ENCODE measurements at places on chromosomes 5 and 9. TPM values are rescaled to one million over a fixed set of nuclear protein-coding genes. Genes with fewer than 3 reads are reported as not detected.
A peak's percentile ranks its signal among the peaks of the same experiment; 100 is the strongest.

- DNase-seq = no peak
These were observed 58.3 kb downstream of the RANBP6 start for GRCh38 chr9:5957166-5957565.

DNA sequence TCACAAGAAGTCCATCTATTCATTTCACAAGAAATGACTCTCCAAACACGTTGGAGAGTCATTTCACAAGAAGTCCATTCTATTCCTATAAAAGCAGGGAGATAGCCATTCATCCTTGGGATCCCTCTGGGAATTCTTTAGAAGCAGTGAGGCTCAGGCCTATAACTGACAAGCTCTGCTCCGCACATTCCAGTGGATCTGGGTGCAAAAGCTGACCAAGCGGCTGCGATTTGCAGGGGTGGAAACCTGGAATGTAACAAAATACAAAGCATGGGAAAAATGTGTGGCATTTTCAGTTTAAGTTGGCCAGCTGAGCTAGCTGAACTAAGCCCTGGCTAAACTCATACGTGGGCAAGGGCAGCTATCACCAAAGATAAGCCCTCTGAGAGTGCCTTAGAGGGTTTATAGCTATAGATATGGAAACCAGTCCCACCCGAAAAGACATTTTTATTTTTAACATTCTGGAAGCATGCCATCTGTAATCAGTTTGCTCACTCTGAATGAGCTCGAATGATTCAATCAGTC, 8.7 kb downstream of the TAS2R1 start:
- no peak for DNase-seq

DNA sequence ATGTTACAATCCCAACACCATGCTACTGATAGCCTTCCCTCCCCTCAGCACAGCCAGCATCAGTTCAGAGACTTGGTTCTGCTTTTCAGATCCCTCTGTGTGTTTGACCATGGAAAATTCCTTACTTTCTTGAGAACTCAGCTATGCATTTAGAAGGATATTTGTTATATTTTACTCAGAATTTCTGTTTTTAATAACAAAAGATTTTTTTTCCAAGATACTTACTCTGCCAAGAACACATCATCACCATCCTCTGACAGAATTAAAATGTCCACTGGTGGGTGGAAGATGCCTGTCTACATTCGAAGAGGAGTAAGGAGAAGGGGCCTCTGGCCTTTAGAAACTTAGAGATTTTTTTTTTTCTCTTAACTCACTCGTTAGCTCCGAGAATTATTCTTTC, 56.1 kb upstream of the CKMT2 start:
- DNase-seq = no peak

GRCh38 chr5:172142709-172143215, 45.3 kb downstream of the STK10 start:
- no peak for DNase-seq

- no peak for DNase-seq
These were observed 243.8 kb upstream of the WWC1 start for GRCh38 chr5:168047669-168048111.

- DNase-seq = no peak
These were observed 36.7 kb downstream of the CNTLN start for GRCh38 chr9:17171309-17172094.

- no peak for DNase-seq
These were observed 50.1 kb upstream of the POU5F2 start for GRCh38 chr5:93791518-93791972.

DNA sequence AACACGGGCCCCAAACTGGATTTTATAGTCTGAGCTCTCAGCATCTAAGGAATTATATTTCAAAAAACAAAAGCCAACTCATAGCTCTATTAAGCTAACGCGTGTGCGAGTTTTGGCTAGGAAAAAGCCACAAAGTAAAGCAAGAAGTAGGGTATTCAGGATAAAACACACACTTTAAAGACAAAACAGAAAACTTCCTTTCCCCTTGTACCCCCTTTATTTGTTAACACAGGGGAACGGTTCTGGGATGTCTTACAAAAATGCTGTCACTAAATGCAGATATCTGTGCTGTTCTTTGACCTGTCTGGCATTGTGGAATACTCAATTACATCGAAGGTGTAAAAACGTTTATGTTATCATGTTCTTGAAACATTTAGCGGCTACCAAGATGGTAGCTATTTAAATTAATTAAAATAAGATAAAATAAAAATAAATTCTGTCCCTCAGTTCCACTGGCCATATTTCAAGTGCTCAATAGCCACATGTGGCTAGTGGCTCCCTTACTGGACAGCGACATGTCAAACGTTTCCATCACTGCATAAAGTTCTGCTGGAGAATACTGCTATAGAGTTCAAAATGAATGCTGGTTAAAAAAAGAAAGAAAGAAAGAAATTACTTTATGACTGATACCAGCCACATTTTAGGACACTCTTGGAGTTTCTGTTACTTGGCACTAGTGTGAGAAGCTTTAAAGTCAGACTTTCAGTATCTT, 7.2 kb upstream of the MEF2C start:
- no peak for DNase-seq

DNA sequence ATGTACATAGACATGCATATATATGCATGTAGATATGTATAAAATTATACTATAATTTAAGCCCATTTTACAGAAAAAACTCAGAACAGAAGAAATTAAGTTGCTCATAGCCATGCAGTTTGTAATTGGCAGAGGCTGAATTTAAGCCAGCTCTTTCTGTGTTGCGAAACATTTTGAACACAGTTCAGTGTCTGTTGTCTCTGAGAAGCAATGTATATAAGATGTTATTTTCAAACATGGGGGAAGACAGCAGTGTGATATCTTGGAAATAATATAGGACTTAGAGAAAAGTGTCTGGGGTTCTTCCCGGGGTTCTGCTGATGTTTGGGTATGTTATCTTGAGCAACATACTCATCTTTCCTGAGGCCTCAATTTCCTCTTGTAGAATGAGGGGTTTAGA, 37.6 kb downstream of the SVEP1 start:
- no peak for DNase-seq

DNA sequence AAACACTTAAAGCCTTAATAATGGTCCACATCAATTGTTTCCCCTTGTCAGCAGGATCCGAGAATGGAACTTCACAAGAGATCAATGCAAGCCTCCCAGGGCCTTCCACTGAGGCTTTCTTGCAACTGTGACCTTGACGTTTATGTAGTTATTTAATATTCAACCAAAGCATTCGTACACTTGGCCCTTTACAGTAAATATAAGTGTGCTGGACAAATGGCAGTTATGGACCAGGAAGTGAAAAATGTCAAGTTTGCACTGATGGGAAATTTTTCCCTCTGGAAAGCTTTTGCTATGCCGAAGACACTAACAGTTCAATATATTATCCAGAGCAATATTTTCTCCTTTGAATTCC, 101.8 kb downstream of the TTLL11 start:
- DNase-seq = no peak

GRCh38 chr9:125427556-125427955, 165.9 kb downstream of the GAPVD1 start:
- no peak for DNase-seq

GRCh38 chr9:83981126-83981871, 694 bp downstream of the RMI1 start:
- DNase-seq = peak; percentile 51

GRCh38 chr9:101479338-101480030, 43.9 kb upstream of the ALDOB start:
- DNase-seq = no peak

DNA sequence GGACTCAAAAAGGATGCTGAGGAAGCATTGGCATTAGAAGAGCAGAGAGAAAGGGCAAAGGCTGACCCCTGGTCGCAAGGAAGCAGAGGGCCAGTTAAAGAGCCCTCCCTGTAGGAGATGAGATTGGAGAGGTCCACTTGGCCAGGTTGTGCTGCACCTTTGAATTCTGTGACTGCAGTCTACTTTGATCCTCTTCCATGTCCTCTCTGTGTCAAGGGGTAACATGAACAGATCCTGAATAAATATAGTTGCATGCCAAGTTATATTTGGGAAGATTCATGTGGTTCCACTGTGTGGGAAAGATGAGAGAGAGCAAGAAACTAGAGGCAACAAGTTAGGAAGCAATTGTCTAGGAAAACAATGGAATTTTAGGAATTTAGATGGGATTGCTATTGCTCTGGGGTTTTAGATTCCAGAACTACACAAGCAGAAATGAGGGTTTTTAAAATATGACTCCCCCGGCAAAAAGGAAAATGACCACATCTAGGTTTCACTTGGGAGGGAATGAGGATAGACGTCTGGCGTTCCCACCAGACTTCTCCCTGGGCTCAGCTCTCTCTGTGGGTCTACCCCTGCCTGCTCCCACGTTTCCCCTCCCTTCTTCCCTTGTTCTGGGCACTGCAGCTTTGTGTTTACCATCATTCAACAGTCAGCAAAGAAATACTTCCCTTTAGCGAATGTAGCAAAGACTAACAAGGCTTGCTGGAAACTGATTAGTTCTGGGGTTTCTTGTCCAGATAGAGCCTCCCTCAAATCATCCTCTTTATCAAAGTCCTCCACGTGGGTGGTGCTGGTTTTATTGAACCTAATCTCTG, 63.6 kb downstream of the SNX18 start:
- no peak for DNase-seq

- peak; percentile 61 for DNase-seq
These were observed 12.5 kb upstream of the EXOSC2 start for GRCh38 chr9:130680836-130681768.

- no peak for DNase-seq
These were observed 7.3 kb downstream of the ATOX1 start for GRCh38 chr5:151751091-151751490.

GRCh38 chr9:103816146-103816545, 278.0 kb upstream of the SMC2 start:
- DNase-seq = no peak

GRCh38 chr9:34637356-34638137, at the start of gene SIGMAR1:
SIGMAR1 (minus strand) TSS chr9:34637787; CDS start chr9:34637697, 90 bp downstream.
- DNase-seq = peak; percentile 95

GRCh38 chr5:159951834-159952233, 35.6 kb downstream of the ADRA1B start:
- DNase-seq = no peak

- no peak for DNase-seq
These were observed 428.6 kb downstream of the PSAT1 start for GRCh38 chr9:78725503-78725902.

- DNase-seq = no peak
These were observed 66.9 kb upstream of the PLPP1 start for GRCh38 chr5:55601628-55602027.

GRCh38 chr5:151671950-151672349, 14.8 kb downstream of the SPARC start:
- no peak for DNase-seq

GRCh38 chr5:140785905-140786686, at the start of gene PCDHA1:
PCDHA1 (plus strand) TSS chr5:140786140.
- DNase-seq = no peak

DNA sequence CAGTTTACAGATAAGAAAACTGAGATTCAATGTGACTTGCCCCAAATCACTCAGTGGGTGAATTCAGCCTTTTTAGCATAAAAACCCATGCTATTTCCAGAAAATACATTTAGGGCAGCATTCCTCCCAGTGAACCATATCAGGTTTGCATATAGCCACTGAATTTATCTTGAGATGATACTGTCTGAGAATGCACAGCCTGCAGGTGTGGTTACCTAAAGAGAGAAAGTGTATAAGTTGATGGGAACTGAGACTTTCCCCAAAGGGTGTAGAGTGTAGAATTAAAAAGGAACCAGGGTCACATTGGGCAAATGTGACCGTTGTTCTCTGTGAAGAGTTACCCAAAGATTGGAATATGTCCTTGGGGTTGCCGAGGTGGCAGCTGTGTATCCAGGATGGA, 100.0 kb upstream of the PIK3R1 start:
- DNase-seq = no peak

DNA sequence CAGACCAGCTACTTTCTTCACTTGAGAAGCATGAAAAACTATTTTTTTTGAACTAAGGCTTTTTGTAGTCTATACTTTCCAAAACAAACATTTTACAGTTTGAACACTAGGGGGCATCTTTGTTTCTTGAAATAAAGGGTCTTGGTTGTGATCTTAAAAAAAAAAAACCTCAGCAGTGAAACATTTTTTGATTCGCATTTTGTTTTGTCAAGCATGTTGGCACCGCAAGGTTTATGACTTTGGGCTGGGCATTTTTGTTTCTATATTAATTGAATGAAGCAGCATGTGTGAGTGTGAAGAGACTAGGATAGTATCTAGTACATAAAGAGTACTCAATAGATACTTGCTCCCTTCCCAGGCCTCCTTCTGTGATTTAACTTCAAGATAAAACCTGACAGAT, 31.6 kb upstream of the ACOT12 start:
- no peak for DNase-seq

- DNase-seq = peak; percentile 63
These were observed 40.6 kb upstream of the ZNG1F start for GRCh38 chr9:41229408-41230401.

GRCh38 chr5:132639706-132640130, 18.3 kb upstream of the IL13 start:
- DNase-seq = no peak

- DNase-seq = peak; percentile 65
These were observed 271.9 kb downstream of the NSG2 start for GRCh38 chr5:174317256-174317894.

DNA sequence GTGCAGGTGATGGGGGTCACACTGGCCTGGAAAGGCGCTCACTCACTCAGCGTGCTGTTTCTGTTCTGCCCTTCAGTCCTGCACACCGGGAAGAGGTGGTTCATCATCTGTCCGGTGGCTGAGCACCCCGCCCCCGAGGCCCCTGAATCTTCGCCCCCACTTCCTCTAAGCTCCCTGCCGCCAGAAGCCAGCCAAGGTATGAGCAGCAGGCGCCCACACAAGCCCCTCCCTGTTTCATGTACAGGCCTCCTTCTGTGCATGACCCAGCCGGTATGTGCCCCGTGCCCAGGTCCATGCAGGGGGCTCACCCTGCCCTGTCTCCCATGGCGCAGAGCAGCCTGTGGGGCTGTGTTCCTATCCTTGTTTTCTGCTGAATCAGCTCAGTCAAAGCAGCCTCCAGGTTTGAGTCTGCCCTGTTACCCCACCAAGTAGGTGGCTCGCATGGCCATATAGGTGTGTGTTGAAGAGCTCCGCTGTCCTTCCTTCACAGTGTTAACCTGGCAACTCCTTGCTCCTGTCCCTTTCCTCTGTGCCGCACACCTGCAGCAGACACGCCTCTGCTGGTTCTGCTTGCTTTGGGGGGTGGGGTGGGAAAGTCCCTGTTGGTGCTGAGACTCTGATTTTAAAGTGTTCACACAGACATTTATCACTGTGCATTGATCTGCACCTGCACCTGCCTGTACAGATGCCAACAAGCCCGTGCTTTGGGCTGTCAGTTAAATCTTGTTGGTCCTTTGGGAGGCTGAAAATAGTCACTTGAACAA, 84.8 kb downstream of the WNK2 start:
- peak; percentile 90 for DNase-seq

CTNND2 gene
- 44.0 TPM for total RNA-seq

SPATA31D1 gene
- total RNA-seq = not detected

PCDHB13 gene
- total RNA-seq = 2.4 TPM

FYB1 gene
- 0.79 TPM for total RNA-seq

NR2F1-AS1 gene
- total RNA-seq = 2.1 TPM

SARDH gene
- total RNA-seq = 15.8 TPM

IPO11 gene
- 10.2 TPM for total RNA-seq

PCDHGB7 gene
- 4.1 TPM for total RNA-seq

FOXD4L3 gene
- not detected for total RNA-seq

All from pancreas (tissue), 10 donors.